ENCODE measurements at places on chromosomes 3 and 15.

- DNase-seq, result no peak
Observed at GRCh38 chr15:36947035-36947719, 153.2 kb downstream of the MEIS2 start.

DNA sequence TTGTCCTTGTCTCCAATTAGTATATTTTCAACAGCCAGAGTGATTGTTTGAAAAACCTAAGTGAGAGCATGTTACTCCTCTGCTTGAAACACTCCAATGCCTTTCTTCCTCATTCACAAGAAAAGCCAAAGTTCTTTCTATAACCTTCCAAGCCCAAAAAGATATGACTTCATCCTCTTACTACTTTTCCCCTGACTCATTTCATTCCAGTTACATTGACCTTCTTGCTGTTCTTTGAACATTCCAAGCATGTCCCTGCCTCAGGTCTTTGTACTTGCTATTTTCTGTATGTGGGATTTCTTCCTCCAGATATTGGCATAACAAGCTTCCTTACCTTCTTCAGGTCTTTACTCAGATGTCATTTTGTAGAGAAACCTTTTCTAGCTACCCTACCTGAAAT, 28.3 kb downstream of the EHHADH start:
- no peak for DNase-seq

GRCh38 chr15:89399238-89400115, 64.9 kb upstream of the POLG start:
- no peak for DNase-seq

GRCh38 chr3:67509471-67510075, 144.8 kb downstream of the SUCLG2 start:
- DNase-seq, result no peak

- no peak for DNase-seq
Observed at GRCh38 chr15:87954793-87955192, 301.7 kb downstream of the NTRK3 start.

- no peak for DNase-seq
Observed at GRCh38 chr3:115470254-115470653, 153.1 kb upstream of the GAP43 start.

DNA sequence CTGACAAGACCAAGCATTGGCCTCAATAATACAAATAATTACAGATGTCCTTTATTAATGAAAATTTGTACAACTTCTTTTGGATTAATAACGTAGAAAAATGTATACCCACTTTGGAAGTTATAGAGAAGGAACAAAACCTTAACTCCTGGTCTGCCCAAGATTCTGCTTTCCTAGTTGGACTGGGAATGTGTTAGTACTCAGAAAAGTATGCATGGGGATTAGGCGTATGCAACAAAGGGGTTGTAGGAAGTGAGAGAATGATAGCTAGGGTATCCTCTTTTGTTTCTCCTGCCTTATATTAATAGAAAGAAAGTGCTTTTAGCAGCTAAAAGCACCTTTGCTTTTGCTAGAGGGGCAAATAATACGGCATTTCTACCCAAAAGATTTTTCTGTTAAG, 116.2 kb upstream of the LRRFIP2 start:
- no peak for DNase-seq
